ENCODE measurements at places on chromosomes 7 and 10.
A peak's percentile ranks its signal among the peaks of the same experiment; 100 is the strongest.

DNA sequence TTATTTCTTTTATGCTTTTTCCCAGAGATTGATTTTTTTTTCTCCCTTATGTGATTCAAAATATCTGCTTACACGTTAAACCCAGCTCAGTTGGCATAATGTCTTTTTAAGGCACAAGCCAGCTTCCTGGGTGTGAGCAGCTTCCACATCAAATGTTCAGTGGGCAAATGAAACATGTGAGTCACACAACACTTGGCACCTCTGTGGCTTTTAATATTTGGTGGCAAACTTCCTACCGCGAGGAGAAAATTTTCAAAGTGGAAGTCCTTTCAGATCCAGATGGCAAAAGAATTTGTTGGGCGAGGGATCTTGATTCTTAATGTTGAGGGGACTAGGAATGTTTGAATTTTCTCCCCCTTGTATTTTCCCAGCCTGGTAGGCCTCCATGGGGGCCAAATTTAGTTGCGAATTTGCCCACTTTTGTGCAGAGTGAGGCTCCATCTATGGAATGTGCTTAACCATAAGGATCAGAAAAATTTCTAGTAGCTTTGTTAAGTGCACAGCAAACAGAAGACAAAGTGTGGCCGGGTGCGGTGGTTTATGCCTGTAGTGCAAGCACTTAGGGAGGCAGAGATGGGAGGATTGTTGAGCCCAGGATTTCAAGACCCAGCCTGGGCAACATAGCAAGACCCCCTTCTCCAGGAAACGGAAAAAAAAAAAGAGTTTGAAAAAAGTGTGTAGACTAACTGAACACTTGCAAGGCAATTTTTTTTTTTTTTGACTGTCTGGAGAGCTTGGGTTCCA lies 31.0 kb downstream of the CUX1 start:
- H3K4me3 ChIP-seq = no peak overlapping the region
- DNase-seq = no peak
- H3K4me1 ChIP-seq = no peaks in the 10 kb centered on the region
- H3K27ac ChIP-seq = no peak overlapping the region

GRCh38 chr7:30430777-30431176 lies 47.8 kb downstream of the NOD1 start:
- H3K4me3 ChIP-seq = no peak overlapping the region
- no peaks in the 10 kb centered on the region for H3K27me3 ChIP-seq
- H3K36me3 ChIP-seq = peaks cover 40% of the 10 kb centered on the region
- H3K27ac ChIP-seq = no peak overlapping the region

DNA sequence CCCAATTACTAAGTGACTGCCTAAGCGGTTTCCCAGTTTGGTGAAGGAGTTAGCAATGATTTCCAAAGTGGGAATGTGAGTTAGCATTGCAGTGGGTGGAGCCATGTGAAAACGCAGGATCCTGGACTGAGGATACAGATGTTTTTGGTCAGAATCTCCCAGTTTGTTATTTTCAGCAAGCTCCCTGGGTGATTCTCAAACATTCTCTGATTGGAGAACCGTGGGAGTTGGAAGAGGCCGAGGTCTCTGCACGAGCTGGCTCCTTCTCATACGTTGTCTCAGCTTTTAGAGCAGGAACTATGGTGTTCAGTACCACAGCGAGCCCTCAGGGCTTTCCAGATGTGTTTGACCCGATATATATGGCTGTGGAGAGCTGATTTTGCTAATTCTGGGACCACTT lies 396.5 kb upstream of the NPVF start:
- H3K4me1 ChIP-seq = peaks cover 39% of the 10 kb centered on the region
- peak overlapping the region; percentile 15 for H3K4me3 ChIP-seq
- no peak for DNase-seq
- H3K36me3 ChIP-seq = no peaks in the 10 kb centered on the region
- H3K27ac ChIP-seq = no peak overlapping the region

DNA sequence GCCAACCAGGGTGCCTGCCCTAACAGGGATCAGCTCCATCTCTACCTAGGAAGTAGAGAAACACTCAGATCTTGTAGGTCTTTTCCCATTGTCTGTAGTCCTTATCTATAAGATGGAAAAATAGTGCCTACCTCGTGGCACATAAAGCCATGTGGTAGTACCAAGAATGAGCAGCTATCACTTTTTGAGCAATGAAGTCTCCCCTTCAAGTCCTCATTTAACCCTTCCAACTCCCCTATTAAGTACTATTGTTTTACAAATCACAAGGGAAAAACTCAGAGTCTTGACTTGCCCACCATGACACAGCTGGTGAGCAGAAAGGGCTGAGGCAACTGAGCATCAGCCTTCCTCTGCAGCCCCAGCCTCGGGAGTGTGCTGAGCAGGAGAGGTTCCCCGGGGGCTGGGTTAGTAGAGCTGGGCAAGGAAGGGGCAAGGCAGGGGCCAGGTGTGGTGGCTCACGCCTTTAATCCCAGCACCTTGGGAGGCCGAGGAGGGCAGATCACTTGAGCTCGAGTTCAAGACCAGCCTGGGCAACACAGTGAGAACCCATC lies 3.3 kb downstream of the FRAT2 start:
- no peaks in the 10 kb centered on the region for H3K27me3 ChIP-seq
- no peak for DNase-seq
- H3K36me3 ChIP-seq = peaks cover 8% of the 10 kb centered on the region
- H3K4me3 ChIP-seq = no peak overlapping the region

DNA sequence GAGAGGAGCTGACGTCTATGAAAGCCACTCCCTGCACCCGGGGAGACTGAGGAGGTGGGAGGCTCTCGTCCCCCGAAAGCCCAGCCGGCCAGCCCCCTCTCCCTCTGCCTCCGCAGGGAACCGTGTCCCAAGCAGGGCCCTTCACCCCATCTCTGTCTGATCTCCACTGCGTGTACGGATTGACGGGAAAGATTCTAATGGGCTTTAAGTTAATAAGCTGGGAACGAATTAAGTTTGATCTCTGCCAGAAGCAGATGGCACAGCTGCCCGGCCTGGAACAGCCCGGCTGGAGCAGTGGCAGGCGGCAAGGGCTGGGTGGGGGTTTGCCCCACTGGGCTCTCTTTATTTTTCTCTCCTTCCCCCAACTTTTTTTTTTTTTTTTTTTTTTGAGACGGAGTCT lies 6.1 kb upstream of the SLC29A4 start:
- no peaks in the 10 kb centered on the region for H3K36me3 ChIP-seq
- no peak overlapping the region for H3K27ac ChIP-seq
- no peak overlapping the region for H3K4me3 ChIP-seq
- no peaks in the 10 kb centered on the region for H3K4me1 ChIP-seq
- no peak for DNase-seq

DNA sequence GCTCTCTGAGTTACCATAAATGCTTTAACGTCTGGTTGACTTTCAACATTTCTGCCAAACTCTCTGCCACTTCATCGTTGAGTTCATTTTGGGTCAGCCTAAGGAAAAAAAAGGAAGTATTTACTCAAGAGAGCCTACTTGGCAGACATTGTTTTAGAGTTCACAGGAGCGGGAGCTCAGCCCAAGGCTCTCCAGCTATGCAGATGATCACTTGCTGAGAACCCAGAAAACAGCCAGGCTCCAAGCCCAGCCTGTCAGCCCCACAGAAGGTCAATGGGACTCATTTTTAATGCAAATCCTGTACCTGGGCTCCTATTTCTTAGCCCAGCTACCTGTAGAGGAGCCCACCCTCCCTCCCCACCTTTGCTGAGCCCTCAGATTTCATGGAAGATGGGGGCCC lies 45.5 kb downstream of the NOD1 start:
- peak overlapping the region; percentile 72 for H3K27ac ChIP-seq
- H3K4me1 ChIP-seq = peaks cover 74% of the 10 kb centered on the region
- peak; percentile 24 for DNase-seq

GRCh38 chr10:117860823-117861222 lies 185.9 kb downstream of the RAB11FIP2 start:
- no peak overlapping the region for H3K27ac ChIP-seq
- no peak for DNase-seq
- no peaks in the 10 kb centered on the region for H3K27me3 ChIP-seq
- H3K4me3 ChIP-seq = no peak overlapping the region
- no peaks in the 10 kb centered on the region for H3K4me1 ChIP-seq
- no peaks in the 10 kb centered on the region for H3K36me3 ChIP-seq

GRCh38 chr7:117395743-117396142 lies 31.6 kb downstream of the ASZ1 start:
- H3K4me1 ChIP-seq = no peaks in the 10 kb centered on the region
- no peaks in the 10 kb centered on the region for H3K27me3 ChIP-seq
- no peak overlapping the region for H3K4me3 ChIP-seq
- H3K36me3 ChIP-seq = no peaks in the 10 kb centered on the region
- no peak for DNase-seq

DNA sequence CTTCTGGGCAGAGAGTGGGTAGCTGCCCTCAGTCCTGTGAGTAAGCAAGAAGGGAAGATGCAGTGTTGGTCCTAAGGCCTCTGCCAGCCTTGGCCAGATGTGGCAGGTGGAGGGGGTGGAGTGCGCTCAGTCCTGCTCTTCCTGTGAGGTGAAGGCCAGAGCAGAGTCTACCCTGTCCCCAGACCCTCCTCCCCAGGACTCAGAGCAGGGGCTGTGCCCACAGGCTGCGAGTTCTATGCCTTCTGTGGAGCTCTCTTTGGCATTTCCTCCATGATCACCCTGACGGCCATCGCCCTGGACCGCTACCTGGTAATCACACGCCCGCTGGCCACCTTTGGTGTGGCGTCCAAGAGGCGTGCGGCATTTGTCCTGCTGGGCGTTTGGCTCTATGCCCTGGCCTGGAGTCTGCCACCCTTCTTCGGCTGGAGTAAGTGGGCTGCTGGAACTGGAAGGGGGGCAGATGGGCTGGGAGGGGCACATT lies 4.0 kb downstream of the OPN4 start:
- no peaks in the 10 kb centered on the region for H3K27me3 ChIP-seq
- H3K4me1 ChIP-seq = no peaks in the 10 kb centered on the region
- H3K27ac ChIP-seq = no peak overlapping the region
- no peaks in the 10 kb centered on the region for H3K36me3 ChIP-seq

Measured in B cell (primary cell).